ENCODE measurements at places on chromosomes 1 and 21. TPM values are rescaled to one million over a fixed set of nuclear protein-coding genes. Genes with fewer than 3 reads are reported as not detected.

FAAP20 gene
- 24.8 TPM for total RNA-seq

ASPM gene
- total RNA-seq, result 1.3 TPM

ISG20L2 gene
- 19.7 TPM for total RNA-seq

SH2D1B gene
- under 0.01 TPM for total RNA-seq

DNA sequence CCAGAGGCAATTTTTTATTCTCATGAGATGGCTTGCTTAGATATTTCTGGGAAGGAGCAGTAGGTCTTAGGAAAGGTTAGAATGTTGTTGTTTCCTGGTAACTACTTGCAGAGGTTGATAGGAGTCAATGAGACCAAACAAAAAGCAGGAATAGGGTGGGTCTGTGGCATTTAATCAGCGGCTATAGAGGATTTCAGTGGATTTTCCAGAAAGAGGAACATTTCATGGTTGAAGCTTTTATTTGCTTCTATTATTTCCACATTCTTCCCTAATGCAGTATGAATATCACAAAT lies 111.3 kb upstream of the PALMD start:
- no peak for DNase-seq

CFAP74 gene
- not detected for total RNA-seq

- DNase-seq, result no peak
Observed at GRCh38 chr1:212628046-212628445, 19.5 kb downstream of the ATF3 start.

- no peak for DNase-seq
Observed at GRCh38 chr1:117537291-117537920, 68.4 kb upstream of the TENT5C start.

NHLH1 gene
- total RNA-seq, result not detected

- DNase-seq, result peak; percentile 57
Observed at GRCh38 chr1:21669258-21670058, at the start of gene RAP1GAP. RAP1GAP (minus strand) TSS chr1:21669357; CDS start chr1:21620032, 49,325 bp downstream.

GRCh38 chr1:3679098-3679555 lies 26.8 kb downstream of the TP73 start:
- no peak for DNase-seq

GRCh38 chr1:182995894-182996293 lies 27.3 kb upstream of the LAMC1 start:
- DNase-seq, result peak; percentile 3

- no peak for DNase-seq
Observed at GRCh38 chr1:157047062-157047410, 1.5 kb upstream of the ARHGEF11 start.

PLCH2 gene
- total RNA-seq, result 1.3 TPM

- no peak for DNase-seq
Observed at GRCh38 chr1:12296623-12297022, 66.8 kb downstream of the VPS13D start.

PRELP gene
- under 0.01 TPM for total RNA-seq

- DNase-seq, result no peak
Observed at GRCh38 chr1:215022204-215022603, 60.3 kb upstream of the KCNK2 start.

IL19 gene
- total RNA-seq, result not detected

GRCh38 chr1:2429780-2430591 lies 17.6 kb upstream of the PEX10 start:
- DNase-seq, result no peak

DNA sequence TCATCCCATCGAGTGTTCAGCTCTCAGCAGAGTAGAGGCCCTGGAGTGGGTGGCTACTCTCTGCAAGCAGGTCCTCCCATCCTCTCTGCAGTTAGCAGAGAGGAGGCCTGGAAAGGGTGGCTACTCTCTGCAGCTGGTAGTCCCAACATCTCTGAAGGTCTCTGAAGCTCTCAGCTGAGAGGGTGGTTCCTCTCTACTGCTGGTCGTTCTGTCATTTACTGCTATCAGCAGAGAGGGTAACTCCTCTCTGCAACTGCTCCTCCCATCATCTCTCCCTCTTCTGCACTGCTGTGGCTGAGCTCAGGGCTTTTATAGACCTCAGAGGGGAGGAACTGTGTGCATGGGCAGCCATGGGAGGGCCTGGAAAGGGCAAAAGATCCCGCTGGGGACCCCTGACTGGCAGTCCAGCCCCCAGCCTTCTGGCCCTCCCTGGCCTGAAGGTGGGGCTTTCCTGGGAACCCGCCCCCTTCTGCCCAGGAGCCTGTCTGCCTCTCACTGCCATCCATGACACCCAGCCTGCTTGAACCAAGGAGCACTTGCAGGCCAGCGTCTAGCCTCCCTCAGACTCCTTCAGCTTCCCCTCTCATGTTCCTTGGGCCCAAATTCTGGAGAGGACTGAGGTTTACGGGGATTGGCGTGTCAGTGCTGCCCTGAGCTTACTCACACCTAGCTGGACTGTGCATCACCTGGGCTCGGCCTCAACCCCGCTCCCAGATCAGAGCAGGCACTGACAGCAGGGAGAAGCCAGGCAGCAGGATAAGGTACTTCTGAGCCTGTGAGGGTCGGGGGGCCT lies 898.3 kb upstream of the NEGR1 start:
- no peak for DNase-seq

Data from hematopoietic multipotent progenitor cell (in vitro differentiated cells).